Left ventricle myocardium superior (tissue), 1 donor: ENCODE measurements at places on chromosomes 2 and 18. TPM values are rescaled to one million over a fixed set of nuclear protein-coding genes. Genes with fewer than 3 reads are reported as not detected.

DNA sequence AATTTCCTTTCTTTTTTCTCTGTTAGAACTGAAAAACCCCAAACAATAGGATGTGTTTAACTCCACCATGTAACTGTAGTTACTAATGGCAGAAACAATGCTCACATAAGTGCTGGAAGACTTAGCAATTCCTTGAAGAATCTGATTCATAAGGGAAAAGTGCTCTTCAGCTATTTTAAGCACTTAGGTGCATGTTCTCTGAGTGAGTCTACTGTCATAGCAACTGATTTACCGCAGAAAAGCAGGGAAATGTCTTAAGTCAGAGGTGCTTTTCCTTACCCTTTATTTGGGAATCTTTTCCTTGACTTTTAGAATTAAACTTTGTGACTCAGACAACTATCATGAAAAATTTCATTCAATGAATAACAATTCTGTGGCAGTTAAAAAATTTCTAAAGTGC, 65.4 kb upstream of the NABP1 start:
- DNase-seq, result no peak

The AKAIN1 gene
- not detected for total RNA-seq

- no peak for DNase-seq
Measured at GRCh38 chr2:127735537-127736399, 34.5 kb downstream of the SFT2D3 start.

The SIX2 gene
- 0.40 TPM for total RNA-seq

The FBXO48 gene
- total RNA-seq, result 0.92 TPM

DNA sequence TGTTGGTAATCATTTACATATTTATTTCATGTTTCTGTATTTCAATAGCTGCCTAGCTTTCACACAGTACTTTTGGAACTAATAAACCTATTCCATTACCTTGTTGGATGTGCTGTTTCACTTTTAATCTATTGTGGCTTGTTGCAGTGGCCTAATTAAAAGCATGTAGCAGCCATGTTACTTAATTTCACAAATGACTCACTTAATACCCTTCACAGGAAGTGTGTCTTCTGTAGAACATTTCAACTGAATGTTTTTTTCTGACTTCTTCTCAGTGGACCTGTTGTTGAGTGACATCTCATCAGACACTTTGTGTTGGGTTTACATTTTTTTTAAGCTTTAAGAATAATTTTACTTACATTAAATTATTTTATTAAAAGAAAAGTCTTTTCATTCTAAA, 260.5 kb upstream of the THUMPD2 start:
- no peak for DNase-seq
